ENCODE measurements at places on chromosomes 3 and 15.

- DNase-seq: peak; percentile 5
Measured at GRCh38 chr3:170007031-170007663, 30.6 kb upstream of the GPR160 start.

DNA sequence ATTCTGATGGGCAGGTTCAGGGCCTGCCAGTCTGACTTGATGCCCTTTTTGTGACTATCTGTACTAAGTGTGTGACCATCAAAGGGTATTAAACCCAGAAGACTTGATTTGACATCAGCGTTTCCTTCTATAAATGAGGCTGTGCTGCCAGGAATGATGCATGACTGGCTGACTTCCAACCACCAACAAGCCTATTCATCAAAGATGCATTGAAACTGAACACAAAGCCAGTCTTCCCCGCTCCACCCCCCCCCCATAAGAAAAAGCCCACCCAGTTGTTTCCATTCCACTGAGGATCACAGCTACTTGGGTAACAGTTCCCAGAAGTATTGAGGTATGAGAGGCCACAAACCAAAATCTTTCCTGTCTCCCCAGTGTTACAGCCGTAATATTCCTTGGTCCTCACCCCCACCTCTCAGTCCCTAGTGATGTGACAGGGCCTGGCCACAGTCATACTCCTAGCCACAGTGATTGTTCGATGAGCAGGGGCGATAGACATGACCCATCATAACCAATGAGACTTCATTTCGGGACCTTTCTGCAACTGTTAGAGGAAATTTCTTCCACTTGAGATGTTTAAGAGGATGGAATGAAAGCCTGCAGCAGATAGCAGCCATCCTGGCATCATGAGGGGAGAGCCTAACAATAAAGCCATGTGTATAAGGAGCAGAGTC lies 22.6 kb downstream of the SH3BP5 start:
- no peak for DNase-seq

DNA sequence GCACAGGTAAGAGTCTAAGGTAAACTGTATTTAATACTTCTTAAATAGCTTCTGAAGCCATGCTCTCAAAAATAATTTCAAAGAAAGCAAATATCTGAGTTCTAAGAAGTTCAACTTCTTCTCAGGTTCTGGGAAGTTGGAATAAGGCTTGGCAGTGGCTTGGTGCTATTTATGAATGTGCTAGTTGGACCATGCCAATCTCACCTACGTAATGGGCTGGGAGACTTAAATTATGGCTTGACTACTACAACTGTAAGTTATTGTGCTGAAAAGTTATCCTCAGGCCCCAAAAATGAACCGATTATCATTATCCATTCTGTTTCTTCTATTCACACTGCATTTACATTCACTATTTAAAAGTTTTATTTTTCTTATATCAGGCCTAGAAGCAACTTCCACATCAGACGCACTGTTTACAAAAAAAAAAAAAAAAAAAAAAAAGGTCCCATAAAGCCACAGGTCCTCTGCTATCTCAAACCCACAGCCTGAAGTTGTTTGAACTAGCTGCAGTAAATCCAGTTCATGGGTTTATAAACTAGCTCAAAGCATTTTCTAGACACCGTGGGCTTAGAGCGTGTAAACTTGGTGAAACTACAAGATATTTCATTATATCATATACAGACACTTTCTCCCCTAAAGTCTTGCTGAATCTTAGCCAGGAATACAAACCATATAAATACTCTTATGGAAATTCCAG lies 3.4 kb downstream of the LRIG1 start:
- DNase-seq: no peak

- no peak for DNase-seq
Measured at GRCh38 chr3:45475145-45475544, 86.8 kb downstream of the LARS2 start.

Data from HFF-Myc (cell line).